NCI-H446 treated with DMSO at 0.1 percent for 48 hours (cell line): ENCODE measurements at places on chromosomes 1 and 21.

DNA sequence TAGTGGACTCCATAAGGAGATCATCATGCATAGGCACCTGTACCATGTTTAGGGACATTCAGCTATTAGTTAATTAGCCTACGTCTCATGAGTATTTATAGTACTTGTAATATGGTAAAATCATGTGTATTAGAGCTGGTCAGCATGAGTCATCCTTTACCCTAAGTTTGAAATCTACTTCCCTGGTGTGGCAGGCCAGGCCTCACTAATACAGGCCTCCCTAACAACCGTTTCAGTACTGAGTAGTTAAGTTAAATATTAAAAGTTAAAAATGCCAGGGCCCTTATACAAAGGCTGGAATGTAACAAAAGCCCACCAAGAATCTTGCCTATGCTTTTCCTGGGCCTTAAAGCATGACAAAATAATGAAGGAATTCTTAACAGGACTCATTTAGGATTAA, 356.3 kb upstream of the DPYD start:
- DNase-seq, result no peak

- no peak for DNase-seq
Observed at GRCh38 chr1:44460107-44460882, 55.2 kb downstream of the RNF220 start.

DNA sequence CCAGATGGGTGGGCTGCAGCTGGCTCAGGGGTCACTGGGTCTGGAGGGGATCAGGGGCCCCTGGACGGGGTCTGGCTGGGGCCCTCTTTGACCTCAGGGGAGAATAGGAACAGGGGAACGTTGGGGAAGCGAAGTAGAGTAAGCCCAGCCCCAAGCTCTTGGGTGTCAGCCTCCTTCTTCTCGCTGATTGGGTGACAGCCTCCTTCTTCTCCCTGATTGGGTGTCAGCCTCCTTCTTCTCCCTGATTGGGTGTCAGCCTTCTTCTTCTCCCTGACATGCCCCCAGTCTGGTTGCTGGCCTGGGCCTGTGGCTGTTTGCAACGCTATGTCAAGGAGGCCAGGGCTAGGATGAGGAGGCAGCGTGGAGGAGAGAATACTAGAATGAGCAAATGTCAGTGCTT, 76.7 kb upstream of the CASZ1 start:
- no peak for DNase-seq

GRCh38 chr1:228940926-228941325, 205.6 kb downstream of the RHOU start:
- DNase-seq, result no peak

DNA sequence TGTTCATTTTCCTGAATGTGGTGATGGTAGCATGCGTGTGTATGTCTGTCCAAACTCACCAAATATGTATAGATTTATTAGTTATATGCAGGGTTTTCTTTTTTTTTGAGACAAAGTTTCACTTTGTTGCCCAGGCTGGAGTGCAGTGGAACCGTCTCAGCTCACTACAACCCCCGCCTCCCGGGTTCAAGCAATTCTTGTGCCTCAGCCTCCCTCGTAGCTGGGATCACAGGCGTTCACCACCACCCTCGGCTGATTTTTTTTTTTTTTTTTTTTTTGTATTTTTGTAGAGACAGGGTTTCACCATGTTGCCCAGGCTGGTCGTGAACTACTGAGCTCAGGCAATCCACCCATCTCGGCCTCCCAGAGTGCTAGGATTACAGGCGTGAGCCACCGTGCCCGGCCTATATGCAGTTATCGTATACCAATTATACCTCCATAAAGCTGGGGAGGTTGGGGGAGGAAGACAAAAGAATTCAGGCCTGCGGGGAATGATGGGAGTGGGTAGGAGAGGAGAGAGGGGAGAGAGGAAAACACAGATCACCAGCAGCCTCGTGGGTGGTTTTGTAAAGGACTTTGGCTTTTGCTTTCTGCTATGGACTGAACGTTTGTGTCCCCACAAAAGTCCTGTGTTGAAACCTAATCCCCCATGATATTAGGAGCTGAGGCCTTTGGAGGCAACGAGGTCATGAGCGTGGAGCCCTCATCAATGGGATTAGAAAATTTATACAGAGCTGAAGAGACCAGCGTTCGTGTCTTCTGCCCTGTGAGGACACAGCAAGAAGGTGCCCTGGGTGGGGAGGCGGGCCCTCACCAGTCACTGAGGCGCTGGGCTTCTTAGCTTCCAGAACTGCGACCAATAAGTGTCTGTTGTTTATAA, 4.4 kb upstream of the HNRNPU start:
- DNase-seq, result no peak

DNA sequence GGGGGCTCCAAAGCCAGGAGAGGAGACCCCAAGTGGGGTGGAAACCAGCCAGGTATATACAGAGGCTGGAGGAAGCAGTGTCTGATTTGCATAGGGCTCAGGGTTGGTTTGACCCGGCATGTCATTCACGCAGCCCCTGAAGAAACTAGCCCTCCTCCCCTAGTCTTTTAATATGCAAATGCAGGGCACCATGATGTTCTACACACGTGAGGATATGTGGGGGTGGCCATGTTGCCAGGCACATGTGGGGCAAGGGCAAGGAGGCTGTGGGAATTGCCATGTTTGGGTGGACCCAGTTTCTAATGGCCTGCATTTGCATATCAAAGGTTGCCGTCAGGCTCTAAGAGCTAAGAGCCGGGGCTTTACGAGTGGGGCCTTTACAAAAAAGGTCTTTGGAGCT, 12.0 kb upstream of the RHOU start:
- no peak for DNase-seq

DNA sequence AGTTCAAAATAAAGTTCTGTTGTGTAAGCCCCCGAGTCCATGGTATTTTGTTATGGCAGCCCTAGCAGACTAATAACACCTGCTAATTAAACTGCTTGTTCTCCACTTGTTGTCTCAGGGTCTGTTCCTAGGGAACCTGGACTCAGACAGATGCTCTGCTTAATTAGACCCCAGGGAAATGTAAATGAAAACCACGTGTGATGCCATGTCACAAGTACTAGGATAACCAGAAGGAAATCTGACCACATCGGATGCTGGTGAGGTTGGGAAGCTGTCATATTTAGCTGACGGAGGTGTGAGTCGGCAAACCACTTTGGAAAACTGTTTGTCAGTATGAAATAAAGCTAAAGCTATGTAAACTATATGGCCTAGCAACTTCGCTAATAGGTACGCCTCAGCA, 19.6 kb downstream of the EDN2 start:
- no peak for DNase-seq

DNA sequence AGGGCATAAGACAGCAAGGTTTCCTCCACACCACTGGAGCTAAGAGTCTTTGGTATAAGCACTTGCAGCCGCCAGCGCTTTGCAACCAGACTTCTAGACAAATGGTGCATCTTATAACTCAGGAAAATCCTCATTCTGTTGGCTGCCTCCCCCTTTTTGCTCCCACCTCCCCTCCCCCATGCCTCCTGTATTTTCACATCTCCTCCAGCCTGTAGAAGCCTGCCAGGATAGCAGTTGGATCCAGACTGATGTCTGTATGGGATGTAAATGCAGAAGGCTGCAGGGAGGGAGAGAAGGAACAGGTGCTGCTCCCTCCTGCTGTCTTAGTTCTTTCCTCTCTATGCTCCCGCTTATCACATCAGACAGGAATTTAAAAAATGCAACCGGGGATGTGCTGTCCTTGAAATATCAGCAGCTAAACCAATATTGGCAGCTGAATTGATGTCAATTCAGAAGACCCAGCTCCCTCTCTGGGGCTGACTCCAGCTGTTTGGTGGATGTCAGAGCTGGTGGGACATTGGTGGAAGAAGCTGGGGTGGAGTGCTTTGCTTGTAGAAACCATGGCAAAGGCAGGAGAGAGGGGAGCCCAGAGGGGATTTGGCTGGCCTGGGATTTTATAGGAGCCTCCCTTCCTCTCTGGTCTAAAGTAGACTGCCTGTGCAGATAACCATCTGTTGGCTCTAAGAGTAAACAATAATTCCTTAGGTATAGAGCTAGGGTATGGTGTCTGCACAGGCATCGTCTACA, 53.5 kb downstream of the NFASC start:
- DNase-seq, result peak; percentile 39

- DNase-seq, result no peak
Observed at GRCh38 chr1:29485096-29485925, 249.0 kb downstream of the PTPRU start.

DNA sequence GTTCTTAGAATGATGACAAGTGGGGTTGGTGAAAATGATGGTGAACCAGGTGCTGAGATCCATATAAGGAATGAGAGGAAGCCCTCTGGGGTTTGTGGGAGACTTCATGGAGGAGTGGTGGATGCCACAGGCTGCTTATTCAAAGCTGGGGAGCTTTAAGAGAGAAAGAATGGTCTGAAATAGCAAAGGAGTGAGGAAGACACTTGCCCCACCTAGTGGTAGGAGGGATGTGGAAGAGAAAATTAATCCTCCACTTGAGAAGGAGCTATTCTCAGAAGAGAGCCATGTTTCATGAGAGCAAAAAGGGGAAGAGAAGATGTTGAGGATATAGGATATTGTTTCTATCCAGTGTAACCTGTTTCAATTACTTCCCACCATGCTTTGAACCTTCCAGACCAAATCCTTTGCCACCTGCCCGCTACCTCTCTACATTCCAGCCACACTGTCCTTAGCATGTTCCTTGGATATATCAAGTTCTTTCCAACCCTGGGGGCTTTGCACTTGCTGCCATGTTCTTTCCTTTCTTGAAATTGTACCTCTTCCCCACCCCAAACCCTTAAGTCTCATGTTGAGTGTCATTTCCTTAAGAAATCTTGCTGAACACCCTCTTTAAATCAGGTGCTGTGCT, 19.6 kb upstream of the ZNF648 start:
- peak; percentile 5 for DNase-seq
